ENCODE measurements at places on chromosomes 3 and 15.

- no peak for DNase-seq
These were observed 149.1 kb downstream of the SEMA6D start for GRCh38 chr15:47866446-47866845.

- DNase-seq, result no peak
These were observed 145.4 kb downstream of the PDZRN3 start for GRCh38 chr3:73479325-73479724.

- no peak for DNase-seq
These were observed 257.4 kb upstream of the IL12A start for GRCh38 chr3:159731254-159731653.

- DNase-seq, result no peak
These were observed 41.5 kb downstream of the TOPBP1 start for GRCh38 chr3:133620066-133620784.

DNA sequence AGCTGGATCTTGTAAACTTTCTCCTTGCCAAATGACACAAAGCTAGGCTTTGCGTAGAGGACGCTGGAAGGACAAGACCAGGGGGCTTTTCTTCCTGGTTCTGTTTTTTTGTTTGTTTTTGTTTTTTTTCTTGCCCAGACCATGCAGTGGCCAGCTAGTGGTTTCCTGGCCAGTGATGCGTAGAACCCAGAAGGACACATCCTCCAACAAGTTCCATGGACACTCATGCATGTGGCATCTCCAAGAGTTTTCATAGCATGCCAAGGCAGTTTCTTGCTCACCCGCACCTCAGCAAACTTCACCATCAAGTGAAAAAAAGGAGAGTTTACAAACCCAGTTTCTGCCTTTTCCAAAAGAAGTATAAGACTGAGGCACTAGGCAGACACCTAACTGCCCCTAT lies 46.1 kb upstream of the TMCO5A start:
- DNase-seq, result no peak

DNA sequence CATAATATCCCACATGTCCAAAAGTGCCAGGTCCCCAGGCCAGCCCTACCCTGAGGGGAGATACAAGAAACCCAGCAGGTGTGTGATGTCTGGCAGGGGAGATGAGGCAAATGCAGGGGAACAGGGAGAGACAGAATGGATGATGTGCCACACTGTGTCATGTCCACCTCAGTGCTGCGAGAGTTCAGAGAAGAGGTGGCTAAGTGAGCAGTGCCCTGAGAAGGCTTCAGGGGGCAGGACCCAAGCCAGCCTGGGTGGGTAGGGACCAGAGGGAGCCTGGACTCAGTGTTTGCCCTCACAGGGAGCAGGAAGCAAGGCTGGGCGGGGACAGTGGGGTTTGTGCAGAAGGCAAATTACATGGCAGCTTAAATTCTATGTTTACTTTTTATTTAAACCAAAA lies 61.2 kb downstream of the KLHL6 start:
- DNase-seq, result no peak

- no peak for DNase-seq
These were observed at the start of gene CCR5 for GRCh38 chr3:46370839-46371518. TSS of gene CCR5 (plus strand) at chr3:46370946. CDS start at chr3:46372903, 1,957 bp downstream.

- peak; percentile 66 for DNase-seq
These were observed 51.0 kb upstream of the SPSB4 start for GRCh38 chr3:141000027-141000663.

GRCh38 chr3:146125951-146126350 lies 35.0 kb downstream of the PLOD2 start:
- DNase-seq, result peak; percentile 97

- DNase-seq, result peak; percentile 32
These were observed 982 bp upstream of the GABPB1 start for GRCh38 chr15:50355980-50356379.

- no peak for DNase-seq
These were observed 36.5 kb downstream of the CDV3 start for GRCh38 chr3:133610031-133610430.

- no peak for DNase-seq
These were observed 29.0 kb downstream of the ANP32A start for GRCh38 chr15:68791431-68792283.

DNA sequence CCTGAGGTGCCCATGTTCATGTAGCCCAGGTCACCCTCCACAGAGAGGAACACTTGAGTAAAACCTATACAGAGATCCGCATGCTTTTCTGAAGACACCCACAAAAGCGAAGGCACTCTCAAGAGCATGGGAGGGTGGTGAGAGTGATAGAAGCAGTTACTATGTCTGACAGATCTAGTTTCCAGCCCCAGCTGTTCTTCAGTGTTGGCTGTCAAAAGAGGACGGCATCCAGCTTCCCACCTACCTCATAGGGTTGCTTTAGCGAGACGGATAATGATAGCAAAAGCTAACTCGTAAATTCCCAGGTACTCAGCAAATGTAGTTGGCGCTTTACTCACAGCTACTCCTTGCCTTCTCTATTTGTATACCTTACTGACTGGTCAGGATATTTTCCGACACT lies 3.0 kb upstream of the MEX3B start:
- DNase-seq, result no peak

DNA sequence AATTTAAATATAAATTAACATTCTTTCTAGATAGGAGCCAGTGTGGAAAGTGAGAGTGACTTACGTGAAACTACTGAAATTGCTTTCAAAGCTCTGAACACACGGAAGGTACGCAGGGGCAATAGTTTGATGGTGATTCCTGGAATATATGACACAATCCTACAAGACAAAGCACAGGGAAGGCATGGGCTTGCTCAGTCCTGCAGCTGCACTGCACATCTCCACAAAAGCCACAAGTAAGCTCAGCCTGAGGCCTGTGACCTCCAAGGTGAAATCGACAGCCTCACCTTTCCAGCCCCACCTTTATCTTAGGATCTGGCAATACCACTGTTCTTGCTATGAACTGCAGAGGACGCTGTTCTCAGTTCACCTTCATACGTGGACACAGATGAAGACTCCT lies 109.3 kb upstream of the SCN10A start:
- no peak for DNase-seq

- peak; percentile 34 for DNase-seq
These were observed 296.6 kb downstream of the SUCLG2 start for GRCh38 chr3:67357610-67358458.

DNA sequence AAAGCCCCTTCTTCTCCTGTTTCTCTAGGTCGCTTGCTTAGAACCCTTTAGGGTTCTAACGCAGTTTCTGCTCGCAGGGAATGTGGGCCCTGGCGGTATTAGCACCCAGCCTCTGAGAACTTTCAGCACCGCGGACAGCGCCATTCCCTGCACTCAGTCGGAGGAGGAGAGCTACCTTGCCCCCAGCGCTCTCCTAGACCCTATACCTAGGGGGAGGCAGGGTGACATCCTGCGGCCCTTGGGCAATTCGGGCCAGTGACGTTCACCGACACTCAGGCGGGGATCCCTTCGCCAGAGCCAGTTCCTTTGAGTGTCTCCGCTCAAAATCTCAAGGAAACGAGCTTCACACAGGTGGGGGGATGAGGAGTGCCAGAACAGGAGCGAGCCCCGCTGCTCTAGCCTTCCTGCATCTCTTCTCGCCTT lies 1.3 kb downstream of the SLC7A14 start:
- peak; percentile 94 for DNase-seq

DNA sequence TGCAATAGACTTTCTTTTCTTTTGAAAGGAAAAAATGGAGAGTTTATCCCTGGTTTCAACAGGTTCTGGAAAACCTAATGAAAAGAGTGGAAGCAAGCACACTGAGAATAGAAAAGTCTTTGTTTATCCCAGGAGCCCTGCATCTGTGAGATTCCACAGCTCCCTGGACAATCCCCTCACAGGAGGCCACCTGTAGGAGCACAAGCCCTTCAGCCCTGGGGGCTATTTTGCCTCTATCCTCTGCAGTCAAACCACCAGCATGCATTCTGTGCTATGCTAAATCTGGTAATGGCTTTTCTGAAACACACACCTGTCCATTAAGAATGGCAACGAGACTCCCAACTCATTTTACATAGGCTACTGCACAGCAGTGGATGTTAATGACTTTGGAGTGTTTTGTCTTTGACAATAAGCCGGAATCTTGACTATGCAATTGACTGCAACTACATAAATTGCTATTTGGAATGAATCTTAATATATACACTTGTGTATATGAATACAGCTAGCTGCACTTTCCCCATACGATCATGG lies 369.4 kb downstream of the NR2F2 start:
- no peak for DNase-seq

DNA sequence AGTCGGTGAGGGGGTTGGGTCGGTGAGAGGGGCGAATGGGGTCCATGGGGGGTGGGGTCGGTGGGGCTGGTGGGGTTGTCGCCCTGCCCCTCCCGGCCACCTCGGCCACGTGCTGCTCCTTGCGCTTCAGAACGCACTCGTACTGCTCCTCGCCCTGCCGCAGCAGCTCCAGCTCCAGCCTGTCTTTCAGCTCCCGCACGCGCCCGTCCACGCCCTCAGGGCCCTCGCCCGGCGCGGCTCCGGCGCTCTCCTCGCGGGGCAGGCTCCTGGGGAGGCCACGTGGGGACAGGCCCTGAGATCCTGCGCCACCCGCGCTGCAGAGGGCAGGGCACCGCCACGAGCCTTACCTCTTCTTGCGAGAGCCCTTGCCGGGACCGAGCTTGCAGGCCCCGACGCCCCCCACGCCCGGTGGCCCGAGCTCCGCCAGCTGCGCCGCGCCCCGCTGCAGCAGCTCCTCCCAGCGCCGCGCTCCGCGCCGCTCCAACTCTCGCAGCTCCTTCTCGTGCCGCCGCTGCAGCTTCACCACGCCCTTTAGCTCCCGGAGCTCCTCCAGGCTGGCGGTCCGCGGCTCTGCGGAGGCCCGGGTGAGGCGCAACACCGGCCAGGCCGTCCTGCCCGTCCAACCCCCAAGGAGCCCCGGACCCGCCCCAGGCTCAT lies 8.2 kb upstream of the ANKRD63 start:
- DNase-seq, result peak; percentile 82

DNA sequence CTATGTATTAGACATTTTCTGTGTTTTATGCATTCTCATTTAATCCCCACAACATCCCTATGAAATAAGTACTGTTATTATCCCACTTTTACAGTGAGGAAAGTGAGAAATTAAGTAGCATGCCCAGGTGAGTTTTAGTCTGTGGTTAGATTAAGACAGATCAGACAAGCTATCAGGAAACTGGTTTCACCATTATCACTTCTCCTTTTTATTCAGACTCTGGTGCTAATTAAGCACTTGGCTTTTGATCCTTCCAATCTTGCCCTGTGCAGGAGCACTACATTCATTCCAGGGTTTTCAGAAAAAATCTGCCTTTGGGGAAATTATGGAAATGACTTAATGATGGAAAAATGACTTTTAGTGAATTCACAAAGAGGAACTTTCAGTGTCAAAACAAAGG lies 115.2 kb downstream of the TMEM108 start:
- DNase-seq, result no peak

GRCh38 chr3:50587806-50588758 lies 18.8 kb downstream of the HEMK1 start:
- no peak for DNase-seq

DNA sequence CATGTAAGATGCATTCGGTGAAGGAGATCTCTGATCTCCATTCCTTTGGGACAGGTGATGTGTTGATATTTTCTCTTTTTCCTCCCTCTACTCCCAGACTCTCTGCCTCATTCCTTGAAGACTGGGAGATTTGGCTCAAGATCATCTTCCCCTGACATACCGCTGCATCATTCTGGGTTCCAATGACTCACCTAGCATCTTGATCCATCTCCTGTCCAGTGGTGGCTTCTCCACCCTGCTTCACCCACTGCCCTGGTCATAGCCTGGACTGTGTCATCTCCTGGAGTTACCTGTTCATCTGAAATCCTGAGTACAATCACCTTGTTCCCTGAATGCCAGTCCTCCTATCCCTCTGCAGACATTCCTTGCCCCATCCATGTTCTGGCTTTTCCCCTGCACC lies 57.4 kb upstream of the TRAK1 start:
- DNase-seq, result no peak

GRCh38 chr3:66312039-66312438 lies 91.2 kb downstream of the SLC25A26 start:
- DNase-seq, result no peak

DNA sequence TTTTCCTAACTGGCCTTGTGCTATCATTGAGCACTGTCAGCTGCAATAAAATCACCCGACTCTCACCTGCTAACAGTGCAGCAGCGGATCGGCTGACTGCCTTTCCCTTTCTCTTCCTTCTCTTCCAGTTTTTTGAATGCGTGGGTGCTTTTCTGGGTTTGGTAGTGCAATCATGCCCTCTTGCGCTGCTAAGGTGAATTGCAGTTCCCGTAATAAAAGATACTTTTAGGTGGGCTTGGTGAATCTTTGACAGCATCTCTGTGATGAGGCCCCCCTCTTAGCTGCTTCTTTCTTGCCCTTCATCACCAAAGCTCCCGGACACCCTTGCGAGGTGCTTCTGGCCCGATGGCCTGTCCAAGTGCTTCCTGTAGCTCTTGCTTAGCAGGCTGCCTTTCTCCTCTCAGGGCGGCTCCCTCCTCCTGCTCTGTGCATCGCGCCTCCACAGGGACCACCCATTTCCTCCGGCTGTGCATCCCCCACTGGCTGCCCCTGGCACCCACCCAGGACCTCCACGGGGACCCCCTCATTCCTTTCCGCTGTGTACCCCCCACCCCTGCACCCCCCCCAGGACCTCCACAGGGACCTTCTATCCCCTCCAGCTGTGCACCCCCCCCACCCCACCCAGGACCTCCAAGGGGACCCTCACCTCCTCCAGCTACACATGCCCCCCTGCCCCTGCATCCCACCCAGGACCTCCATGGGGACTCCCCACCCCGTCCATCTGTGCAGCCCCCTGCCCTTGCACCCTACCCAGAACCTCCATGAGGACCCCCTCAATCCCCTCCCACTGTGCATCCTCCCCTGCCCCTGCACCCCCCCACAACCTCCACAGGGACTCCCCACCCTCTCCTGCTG lies 50.8 kb upstream of the RPL32 start:
- DNase-seq, result peak; percentile 76

GRCh38 chr15:86506401-86506800 lies 426.7 kb downstream of the AGBL1 start:
- DNase-seq, result no peak

GRCh38 chr3:135145581-135145980 lies 350.5 kb downstream of the EPHB1 start:
- DNase-seq, result no peak

DNA sequence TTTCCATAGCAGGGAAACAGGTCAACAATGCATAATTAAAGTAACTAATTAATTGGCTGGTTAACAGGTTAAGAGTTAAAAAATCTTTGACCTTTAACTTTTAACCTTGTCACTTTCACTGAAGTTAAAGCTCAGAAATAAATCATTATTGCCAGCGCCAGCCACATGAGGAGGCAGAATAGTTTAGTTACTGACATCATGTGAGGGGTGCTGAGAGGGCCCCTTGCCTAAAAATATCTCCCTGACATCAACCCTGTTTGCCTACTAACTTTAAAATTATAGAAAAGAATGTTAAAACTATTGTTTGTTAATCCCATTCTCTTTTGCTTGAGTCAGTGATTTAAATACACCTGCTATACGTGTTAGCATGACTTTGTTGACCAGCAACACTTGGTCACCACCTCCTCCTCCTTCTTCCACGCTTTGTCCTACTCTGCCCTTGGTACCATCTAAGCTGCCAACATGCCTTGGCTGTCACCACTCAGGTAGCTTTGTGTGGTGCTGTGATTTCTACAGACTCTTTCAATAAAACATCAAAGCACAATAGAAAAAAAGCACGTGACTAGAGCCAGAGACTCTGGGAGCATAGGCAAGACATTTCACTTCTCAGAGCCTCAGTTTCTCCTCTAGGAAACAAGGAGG lies 2.7 kb downstream of the FBXO40 start:
- DNase-seq, result no peak
